Naive thymus-derived CD8-positive, alpha-beta T cell (primary cell): ENCODE measurements at places on chromosomes 12 and 14. TPM values are rescaled to one million over a fixed set of nuclear protein-coding genes. Genes with fewer than 3 reads are reported as not detected.
A peak's percentile ranks its signal among the peaks of the same experiment; 100 is the strongest.

DNA sequence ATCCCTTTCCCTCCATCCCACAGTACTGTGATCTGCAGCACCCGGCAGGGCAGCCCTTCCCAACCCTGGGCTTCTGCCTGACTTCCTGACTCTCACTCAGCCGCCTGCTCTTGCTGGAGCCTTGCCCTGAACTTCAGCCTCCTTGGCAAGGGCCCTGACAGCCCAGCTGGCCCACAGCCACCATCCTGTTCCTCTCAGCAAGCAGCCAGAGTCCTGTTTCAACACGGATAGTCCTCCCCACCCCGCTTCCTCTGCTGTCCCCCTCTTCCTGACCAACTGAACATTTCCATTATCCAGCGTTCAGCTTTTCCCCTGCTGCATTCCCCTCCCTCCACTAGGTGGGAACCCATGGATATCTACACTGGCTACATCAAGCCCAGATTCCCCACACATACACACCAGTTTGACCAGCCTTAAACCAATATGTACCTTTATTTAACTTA is 74.0 kb upstream of the MDM1 start:
- no peaks in the 10 kb centered on the region for H3K36me3 ChIP-seq
- DNase-seq, result no peak
- no peak overlapping the region for H3K27ac ChIP-seq
- no peaks in the 10 kb centered on the region for H3K27me3 ChIP-seq

- no peak overlapping the region for H3K27ac ChIP-seq
- no peak overlapping the region for H3K4me3 ChIP-seq
- no peaks in the 10 kb centered on the region for H3K36me3 ChIP-seq
- H3K4me1 ChIP-seq, result peaks cover 37% of the 10 kb centered on the region
- peaks cover 57% of the 10 kb centered on the region for H3K27me3 ChIP-seq
These were observed 10.8 kb downstream of the COL2A1 start for GRCh38 chr12:47993491-47993890.

DNA sequence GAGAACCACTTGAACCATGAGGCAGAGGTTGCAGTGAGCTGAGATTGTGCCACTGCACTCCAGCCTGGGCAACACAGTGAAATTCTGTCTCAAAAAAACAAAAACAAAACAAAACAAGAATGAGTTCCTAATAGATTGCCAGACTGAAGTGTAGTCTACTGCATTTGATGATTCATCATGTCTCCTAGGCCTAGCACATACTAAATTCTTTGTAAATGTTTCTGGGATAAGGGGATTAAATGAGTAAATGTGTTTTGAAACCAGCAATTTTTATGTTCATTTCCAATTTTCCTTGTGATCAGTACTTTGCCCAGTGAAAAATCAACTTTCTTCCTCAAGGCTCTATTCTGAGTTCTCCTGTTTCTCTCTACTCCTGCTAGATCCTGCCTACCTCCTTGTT is 2.9 kb upstream of the DYRK2 start:
- H3K27ac ChIP-seq, result peak overlapping the region; percentile 20
- H3K36me3 ChIP-seq, result peaks cover 7% of the 10 kb centered on the region
- no peaks in the 10 kb centered on the region for H3K27me3 ChIP-seq
- peaks cover 41% of the 10 kb centered on the region for H3K4me1 ChIP-seq
- no peak overlapping the region for H3K4me3 ChIP-seq

GRCh38 chr12:124774054-124774461 is 89.6 kb downstream of the SCARB1 start:
- H3K4me1 ChIP-seq, result peaks cover 27% of the 10 kb centered on the region
- peaks cover 13% of the 10 kb centered on the region for H3K27me3 ChIP-seq
- no peaks in the 10 kb centered on the region for H3K36me3 ChIP-seq
- no peak overlapping the region for H3K4me3 ChIP-seq
- DNase-seq, result no peak

DNA sequence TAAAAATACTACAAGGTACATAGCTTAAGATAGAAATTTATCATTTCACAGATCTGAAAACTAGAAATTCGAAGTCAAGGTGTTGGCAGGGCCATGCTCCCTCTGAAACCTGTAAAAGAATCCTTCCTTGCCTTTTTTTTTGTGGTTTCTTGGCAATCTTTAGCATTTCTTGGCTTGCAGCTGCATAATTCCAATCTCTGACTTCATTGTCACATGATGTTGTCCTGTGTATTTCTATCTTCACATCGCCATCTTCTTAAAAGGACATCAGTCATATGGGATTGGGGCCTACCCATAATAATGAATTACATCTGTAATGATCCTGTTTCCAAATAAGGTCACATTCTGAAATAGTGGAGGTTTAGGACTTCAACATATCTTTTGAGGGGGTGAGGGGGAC is 250.4 kb downstream of the TMTC2 start:
- H3K27ac ChIP-seq, result no peak overlapping the region
- no peaks in the 10 kb centered on the region for H3K4me1 ChIP-seq
- no peak overlapping the region for H3K4me3 ChIP-seq
- no peaks in the 10 kb centered on the region for H3K36me3 ChIP-seq

DNA sequence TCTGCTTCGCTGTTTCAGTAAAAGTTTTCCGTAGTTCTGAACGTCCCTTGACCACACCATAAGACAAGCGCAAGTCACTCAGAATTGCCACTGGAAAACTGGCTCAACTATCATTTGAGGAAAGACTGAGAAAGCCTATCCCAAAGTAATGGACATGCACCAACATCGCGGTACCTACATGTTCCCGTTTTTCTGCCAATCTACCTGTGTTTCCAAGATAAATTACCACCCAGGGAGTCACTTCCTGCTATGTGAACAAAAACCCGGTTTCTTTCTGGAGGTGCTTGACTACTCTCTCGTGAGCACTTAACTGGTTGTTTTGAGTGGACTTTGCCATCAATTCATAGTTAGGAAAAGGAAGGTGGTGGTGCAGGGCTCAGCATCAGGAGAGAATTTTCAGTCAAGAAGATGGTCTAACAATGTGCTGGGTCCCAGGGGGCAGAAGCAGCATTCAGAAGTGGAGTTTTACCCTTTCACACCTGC is 1.4 kb downstream of the EGLN3 start:
- no peak for DNase-seq
- no peaks in the 10 kb centered on the region for H3K36me3 ChIP-seq
- H3K4me3 ChIP-seq, result peak overlapping the region; percentile 84
- no peak overlapping the region for H3K27ac ChIP-seq

GRCh38 chr14:105487986-105488777 is 1.5 kb downstream of the CRIP1 start:
- peak overlapping the region; percentile 96 for H3K27ac ChIP-seq
- H3K4me3 ChIP-seq, result peak overlapping the region; percentile 81
- no peaks in the 10 kb centered on the region for H3K36me3 ChIP-seq
- no peak for DNase-seq
- H3K4me1 ChIP-seq, result peaks cover 37% of the 10 kb centered on the region

GRCh38 chr12:16150276-16150675 is 127.2 kb downstream of the SLC15A5 start:
- DNase-seq, result no peak
- H3K27me3 ChIP-seq, result no peaks in the 10 kb centered on the region
- no peak overlapping the region for H3K4me3 ChIP-seq
- no peaks in the 10 kb centered on the region for H3K36me3 ChIP-seq

DNA sequence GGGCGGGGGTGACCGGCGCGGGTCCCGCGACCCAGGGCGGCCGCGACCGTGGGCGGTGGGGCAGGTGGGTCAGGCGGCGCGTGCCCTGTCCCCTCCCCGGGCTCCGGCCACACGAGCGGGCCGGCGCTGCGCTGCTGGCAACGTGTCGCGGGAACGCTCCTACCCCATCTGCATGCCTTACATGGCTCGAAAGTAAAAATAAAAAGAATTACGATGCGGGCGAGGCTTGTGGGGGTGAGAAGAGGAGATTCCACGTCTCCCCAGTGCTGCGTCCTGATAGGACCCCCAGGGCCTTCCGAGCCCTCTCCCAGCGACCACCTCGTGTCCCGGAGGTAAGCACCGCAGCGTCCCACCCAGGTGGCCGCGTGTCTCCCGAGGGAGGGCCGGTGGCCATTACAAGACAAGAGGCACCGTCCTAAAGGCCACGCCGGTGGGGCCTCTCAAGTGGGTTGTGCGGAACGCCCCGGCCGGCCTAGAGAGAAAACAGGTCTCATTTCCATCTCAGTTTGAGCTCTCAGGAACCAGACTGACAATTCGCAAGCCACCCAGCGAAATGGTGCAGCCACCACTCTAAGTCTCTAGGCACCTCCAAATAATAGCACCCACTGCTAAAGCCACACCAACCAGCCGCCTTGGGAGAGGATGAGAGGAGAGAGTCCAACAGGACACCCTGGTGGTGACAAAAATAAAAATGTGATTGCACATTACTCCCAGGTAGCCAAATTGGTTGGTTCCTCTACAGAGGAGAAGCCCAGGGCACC is 612 bp upstream of the FOXN3 start:
- no peaks in the 10 kb centered on the region for H3K27me3 ChIP-seq
- peaks cover 7% of the 10 kb centered on the region for H3K36me3 ChIP-seq
- H3K27ac ChIP-seq, result peak overlapping the region; percentile 96

- H3K27ac ChIP-seq, result no peak overlapping the region
- H3K4me1 ChIP-seq, result peaks cover 27% of the 10 kb centered on the region
- H3K27me3 ChIP-seq, result no peaks in the 10 kb centered on the region
- H3K36me3 ChIP-seq, result no peaks in the 10 kb centered on the region
- H3K4me3 ChIP-seq, result peak overlapping the region; percentile 7
These were observed 63.7 kb downstream of the DIP2B start for GRCh38 chr12:50568338-50569091.

- peaks cover 36% of the 10 kb centered on the region for H3K36me3 ChIP-seq
- no peak overlapping the region for H3K4me3 ChIP-seq
- no peaks in the 10 kb centered on the region for H3K4me1 ChIP-seq
These were observed 60.1 kb downstream of the ADCK1 start for GRCh38 chr14:77859934-77860570.

DNA sequence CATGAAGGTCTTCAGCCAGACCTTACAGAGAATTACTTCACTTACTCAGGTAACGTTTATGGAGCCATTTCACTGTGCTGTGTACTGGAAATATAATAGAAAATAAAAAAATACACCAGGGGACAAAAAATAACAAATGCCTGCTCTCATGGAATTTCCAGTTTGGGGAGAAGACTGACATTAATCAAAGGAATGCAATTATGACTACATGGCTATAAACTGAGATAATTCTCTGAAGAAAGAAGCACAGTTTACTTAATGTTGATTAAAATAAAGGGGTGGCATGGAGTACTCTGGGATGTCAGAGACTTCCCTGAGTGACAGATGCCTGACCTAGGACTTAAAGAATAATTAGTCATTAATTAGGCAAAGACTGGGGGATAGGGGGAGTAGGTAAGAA is 59.0 kb downstream of the DENND5B start:
- no peaks in the 10 kb centered on the region for H3K36me3 ChIP-seq
- H3K27me3 ChIP-seq, result peaks cover 14% of the 10 kb centered on the region
- H3K27ac ChIP-seq, result no peak overlapping the region
- no peak for DNase-seq
- H3K4me3 ChIP-seq, result no peak overlapping the region

GRCh38 chr12:57940915-57941164 is 527 bp upstream of the ATP23 start:
- no peaks in the 10 kb centered on the region for H3K27me3 ChIP-seq
- peak overlapping the region; percentile 98 for H3K27ac ChIP-seq

DNA sequence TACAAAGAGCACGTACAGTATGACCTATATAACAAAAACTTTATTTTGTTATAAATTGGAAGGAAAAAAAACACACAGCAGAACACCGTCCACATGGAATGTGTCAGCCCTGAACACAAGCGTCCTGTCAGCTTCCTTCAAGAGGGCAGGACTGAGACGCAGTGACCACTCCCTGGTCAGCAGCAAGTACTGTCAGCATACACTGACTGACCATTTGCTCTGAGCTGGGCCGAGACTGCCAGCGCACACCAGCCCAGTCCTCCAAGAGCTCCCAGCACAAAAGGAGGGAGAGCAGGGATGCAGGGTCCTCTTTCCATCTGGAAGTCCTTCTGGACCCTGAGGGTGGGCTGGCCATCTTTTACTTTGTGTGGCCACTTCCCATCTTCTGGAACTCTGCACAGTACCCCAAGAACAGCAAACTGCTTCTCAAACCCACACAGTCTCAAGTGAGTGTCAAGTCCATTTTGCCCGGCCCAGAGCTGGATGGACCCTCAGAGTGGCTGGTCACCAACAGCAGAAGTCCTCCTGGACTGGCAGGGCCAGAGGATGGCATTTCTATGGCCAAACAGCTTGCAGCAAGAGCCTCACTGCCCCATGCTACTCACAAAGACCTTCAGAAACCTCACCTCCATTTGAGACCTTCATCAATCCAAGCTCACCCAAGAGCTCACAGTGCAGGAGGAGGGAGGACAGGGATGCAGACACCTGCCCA is 11.7 kb downstream of the CCDC88C start:
- peak overlapping the region; percentile 77 for H3K4me3 ChIP-seq
- peaks cover 95% of the 10 kb centered on the region for H3K4me1 ChIP-seq
- no peaks in the 10 kb centered on the region for H3K27me3 ChIP-seq
- peaks cover 9% of the 10 kb centered on the region for H3K36me3 ChIP-seq
- peak overlapping the region; percentile 99 for H3K27ac ChIP-seq
- no peak for DNase-seq

- H3K27me3 ChIP-seq, result no peaks in the 10 kb centered on the region
- peak; percentile 67 for DNase-seq
- H3K36me3 ChIP-seq, result peaks cover 5% of the 10 kb centered on the region
- no peak overlapping the region for H3K4me3 ChIP-seq
- no peak overlapping the region for H3K27ac ChIP-seq
- peaks cover 8% of the 10 kb centered on the region for H3K4me1 ChIP-seq
These were observed 101.2 kb downstream of the NELL2 start for GRCh38 chr12:44774815-44775411.

DNA sequence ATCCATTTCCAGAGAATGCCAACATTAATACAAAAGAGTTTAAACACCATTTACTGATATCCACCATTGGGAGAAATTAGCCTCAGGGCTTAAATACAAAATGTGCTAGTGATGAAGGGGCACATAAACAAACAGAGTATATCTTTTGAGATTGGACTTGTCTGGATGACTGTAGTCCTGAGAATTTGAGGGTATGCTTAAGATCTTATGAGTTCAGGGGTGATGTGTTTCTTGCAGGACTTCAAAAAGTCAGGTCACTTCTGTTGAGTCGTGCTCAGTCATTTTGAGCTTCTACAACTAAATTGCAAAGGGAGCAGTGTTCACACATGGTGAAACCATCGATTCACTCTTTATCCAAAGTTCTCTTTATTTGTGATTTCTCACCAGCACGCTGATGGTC is 425.7 kb downstream of the ATP23 start:
- H3K4me3 ChIP-seq, result no peak overlapping the region
- DNase-seq, result no peak
- no peaks in the 10 kb centered on the region for H3K4me1 ChIP-seq
- no peak overlapping the region for H3K27ac ChIP-seq
- no peaks in the 10 kb centered on the region for H3K36me3 ChIP-seq
- H3K27me3 ChIP-seq, result peaks cover 4% of the 10 kb centered on the region

GRCh38 chr14:104708606-104709268 is 15.3 kb upstream of the ADSS1 start:
- peak; percentile 74 for DNase-seq
- no peak overlapping the region for H3K27ac ChIP-seq
- no peak overlapping the region for H3K4me3 ChIP-seq
- H3K36me3 ChIP-seq, result peaks cover 13% of the 10 kb centered on the region

- H3K36me3 ChIP-seq, result peaks cover 23% of the 10 kb centered on the region
- H3K27me3 ChIP-seq, result no peaks in the 10 kb centered on the region
- no peak for DNase-seq
- H3K4me3 ChIP-seq, result peak overlapping the region; percentile 98
These were observed 923 bp downstream of the STAT2 start for GRCh38 chr12:56358836-56359532.

GRCh38 chr12:54304187-54304810 is 3.5 kb upstream of the NFE2 start:
- no peaks in the 10 kb centered on the region for H3K36me3 ChIP-seq
- peaks cover 27% of the 10 kb centered on the region for H3K27me3 ChIP-seq
- H3K27ac ChIP-seq, result no peak overlapping the region
- peaks cover 27% of the 10 kb centered on the region for H3K4me1 ChIP-seq

ESR2 gene
- polyA plus RNA-seq, result 0.16 TPM

AKAP6 gene
- polyA plus RNA-seq, result 1.4 TPM

FNTB gene
- polyA plus RNA-seq, result 2.0 TPM

INHBC gene
- not detected for polyA plus RNA-seq

DEPDC4 gene
- polyA plus RNA-seq, result 1.6 TPM

OVCH1 gene
- not detected for polyA plus RNA-seq

AKAP5 gene
- polyA plus RNA-seq, result 0.05 TPM

UBR7 gene
- 26.1 TPM for polyA plus RNA-seq
